ENCODE measurements at places on chromosomes 2 and 18.

DNA sequence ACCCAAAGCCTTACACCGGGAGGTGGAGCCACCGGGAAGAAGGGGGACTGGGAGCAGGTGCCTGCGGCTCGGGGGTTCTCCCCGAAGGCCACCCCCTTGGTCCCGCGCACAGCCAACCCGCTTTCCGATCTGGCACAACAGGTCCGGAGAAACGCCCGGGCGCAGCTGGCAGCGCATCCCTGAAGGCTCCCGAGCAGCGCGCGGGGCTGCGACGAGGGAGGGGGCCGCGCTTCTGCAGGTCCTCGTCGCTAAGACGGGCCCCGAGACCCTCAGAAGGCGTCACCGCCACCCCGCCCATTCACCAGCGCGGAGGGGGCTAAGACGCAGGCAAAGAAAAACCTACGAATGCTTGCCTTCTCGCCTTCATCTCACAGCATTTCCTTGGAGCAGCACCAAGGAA, 1.8 kb downstream of the CBLN2 start:
- no peak for DNase-seq

GRCh38 chr2:111687911-111688310, 196.1 kb downstream of the ANAPC1 start:
- no peak for DNase-seq

GRCh38 chr2:47815764-47816163, 32.8 kb downstream of the MSH6 start:
- no peak for DNase-seq

DNA sequence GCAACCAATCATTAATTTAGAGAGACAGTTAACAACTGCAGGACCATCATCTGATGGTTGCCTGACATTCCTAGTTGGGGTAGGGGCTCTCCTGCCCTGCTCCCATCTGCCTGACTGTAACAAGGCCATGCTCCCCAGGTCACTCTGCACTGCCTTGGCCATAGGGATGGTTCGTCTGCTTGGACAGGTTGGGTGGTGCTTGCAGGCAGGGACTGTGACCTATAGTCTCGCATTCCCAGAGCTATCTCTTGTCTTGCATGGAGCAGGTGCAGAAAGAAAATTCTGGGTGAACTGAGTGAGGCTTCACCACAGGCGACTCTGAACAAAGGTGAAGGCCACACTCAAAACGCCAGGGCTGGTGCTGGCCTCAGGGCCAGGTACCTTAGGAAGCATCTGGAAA, 64.7 kb downstream of the EMILIN2 start:
- no peak for DNase-seq

- no peak for DNase-seq
Observed at GRCh38 chr18:76452357-76452756, 42.7 kb downstream of the ZNF516 start.

- DNase-seq, result no peak
Observed at GRCh38 chr2:9846554-9846953, 3.3 kb downstream of the TAF1B start.

DNA sequence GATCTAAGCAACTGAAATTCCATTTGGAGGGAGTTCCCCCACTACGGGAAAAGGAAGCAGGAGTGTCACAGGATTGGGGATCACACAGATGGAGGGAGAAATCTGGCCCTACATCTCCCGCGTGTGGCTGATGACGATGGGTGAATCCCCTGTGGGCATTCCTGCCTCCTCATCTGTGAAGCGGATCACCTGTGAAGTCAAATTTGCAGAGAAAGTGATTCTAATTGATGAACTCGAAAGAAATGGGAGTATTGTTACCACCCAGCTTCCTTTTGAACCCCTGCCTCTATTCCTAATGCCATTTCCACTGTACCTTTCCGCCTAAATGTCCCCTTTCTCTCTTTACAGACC, 92.0 kb downstream of the CMPK2 start:
- DNase-seq, result no peak

GRCh38 chr2:180599804-180600203, 380.6 kb upstream of the UBE2E3 start:
- DNase-seq, result no peak

DNA sequence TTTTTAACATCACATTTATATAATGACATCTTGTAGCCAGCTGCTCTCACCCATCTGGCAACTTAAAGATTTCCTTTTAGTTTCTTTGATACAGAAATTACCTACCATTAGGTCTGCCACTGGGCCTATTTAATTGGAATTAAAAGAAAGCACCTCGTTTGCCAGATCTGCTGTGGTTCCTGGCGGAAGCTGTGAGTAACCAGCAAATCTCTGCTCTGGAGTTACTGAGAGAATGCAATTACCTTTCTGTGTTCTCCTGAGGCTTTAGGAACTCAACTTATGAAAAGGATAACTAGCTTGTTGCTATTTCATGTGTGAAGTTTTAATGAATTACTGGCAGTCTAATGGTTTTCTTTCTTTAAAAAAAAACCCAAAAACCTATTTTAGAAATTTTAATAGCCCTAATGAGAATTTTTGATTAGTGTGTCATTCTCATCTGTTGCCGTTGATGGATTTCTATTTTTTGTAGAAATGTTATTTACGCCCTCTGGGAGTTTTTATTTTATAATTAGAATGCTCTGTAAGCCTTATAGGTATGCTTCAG, 69.7 kb upstream of the LYPD6B start:
- DNase-seq, result no peak

DNA sequence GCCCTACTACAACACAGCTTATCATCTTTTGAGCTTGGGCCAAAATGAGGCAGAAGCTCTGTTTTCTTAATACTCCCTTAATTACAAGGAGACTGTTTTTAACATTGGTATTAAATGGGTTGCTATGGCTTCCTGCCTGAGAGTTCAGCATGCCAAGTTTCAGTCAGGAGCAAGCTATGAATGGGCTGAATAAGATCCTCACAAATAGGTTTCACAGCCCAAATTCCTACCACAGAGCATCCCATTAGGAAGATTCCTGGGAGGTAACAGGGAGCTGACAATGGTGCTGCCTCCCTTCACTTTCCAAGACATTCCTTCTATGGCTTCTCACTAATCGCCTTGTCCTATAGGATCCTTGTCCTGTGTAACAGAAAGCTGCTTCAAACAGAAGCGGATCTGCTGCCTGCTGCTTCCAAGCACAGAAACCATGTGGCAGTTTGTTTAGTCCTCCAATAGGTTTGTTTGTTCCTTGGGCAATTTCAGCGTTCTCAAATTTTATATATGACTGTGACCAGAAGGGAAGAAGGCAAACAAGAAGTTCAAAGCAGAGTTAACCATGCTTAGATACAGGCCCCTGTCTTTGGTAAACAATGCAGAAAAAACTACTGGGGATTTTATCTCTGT, 70.9 kb downstream of the NCKAP5 start:
- no peak for DNase-seq

All from RWPE2 (cell line).